Stimulated activated CD8-positive, alpha-beta memory T cell treated with anti-CD3 and anti-CD28 coated beads, Interleukin-4, amount 100 ng/mL, for 24 hours (primary cell): ENCODE measurements at places on chromosomes 7 and 10.

GRCh38 chr10:62182595-62182994 is 86.0 kb downstream of the RTKN2 start:
- no peak for DNase-seq

DNA sequence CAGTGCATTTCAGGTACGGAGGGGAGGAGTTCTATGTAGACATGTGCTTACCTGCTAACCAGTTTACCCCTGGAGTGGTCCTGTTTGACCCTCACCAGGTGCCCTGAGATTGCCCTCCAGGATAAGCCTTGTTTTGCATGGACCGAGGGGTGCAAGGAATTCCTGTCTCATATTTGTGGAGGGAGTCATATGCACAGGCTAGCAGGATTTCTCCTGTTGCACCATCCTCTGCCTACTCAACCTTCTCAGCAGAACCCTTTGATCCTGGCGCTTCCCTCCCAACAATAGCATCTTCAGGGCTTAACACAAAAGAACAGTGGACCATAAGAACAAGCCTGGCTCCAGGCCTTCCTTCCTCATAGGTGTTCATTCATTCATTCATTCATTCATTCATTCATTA is 7.2 kb downstream of the TRPV6 start:
- DNase-seq, result no peak

GRCh38 chr7:50312250-50313162 is 8.0 kb downstream of the IKZF1 start:
- DNase-seq, result no peak

DNA sequence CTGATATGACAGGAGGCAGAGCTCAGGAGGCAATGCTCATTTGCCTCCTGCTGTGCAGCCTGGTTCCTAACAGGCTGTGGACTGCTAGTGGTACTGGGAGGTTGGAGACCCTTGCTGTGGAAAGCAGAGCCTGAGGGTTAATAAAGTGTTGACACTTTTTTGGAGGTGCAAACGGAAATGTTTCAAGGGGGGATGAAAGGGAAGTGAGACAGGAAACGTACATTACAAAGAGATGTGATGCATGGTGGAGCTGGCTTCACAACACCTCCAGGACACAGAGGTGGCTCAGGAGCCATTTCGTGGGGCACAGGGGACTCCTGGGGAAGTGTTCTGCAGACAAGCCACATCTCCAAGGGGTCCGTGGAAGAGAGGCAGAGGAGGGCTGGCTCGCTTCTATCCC is 137.6 kb upstream of the SVIL start:
- DNase-seq, result no peak

- DNase-seq, result peak; percentile 0
Measured at GRCh38 chr10:102504179-102504975, 605 bp downstream of the SUFU start.

- no peak for DNase-seq
Measured at GRCh38 chr7:142407939-142408570, 150.2 kb upstream of the PRSS58 start.
